ENCODE measurements at places on chromosomes 3 and 15.

DNA sequence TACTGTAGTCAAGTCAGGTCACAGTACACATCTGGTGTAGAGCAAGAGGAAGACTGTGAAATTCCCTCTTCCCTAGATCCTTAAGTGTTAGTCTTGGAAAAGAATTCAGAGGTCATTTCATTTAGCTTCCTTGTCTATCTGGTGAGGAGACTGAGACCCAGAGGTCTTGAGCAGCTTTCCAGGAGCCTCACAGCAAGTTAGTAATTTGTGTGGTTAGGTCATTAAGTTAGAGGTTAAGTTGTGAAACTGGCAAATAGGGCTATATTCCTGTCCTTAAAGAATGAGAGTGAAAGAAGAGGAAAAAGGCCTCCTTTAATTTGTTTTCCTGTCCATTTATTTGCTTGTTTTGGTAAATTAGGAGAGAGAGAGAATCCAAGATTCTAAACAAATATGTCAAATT is 9.0 kb downstream of the PODXL2 start:
- no peak for DNase-seq

DNA sequence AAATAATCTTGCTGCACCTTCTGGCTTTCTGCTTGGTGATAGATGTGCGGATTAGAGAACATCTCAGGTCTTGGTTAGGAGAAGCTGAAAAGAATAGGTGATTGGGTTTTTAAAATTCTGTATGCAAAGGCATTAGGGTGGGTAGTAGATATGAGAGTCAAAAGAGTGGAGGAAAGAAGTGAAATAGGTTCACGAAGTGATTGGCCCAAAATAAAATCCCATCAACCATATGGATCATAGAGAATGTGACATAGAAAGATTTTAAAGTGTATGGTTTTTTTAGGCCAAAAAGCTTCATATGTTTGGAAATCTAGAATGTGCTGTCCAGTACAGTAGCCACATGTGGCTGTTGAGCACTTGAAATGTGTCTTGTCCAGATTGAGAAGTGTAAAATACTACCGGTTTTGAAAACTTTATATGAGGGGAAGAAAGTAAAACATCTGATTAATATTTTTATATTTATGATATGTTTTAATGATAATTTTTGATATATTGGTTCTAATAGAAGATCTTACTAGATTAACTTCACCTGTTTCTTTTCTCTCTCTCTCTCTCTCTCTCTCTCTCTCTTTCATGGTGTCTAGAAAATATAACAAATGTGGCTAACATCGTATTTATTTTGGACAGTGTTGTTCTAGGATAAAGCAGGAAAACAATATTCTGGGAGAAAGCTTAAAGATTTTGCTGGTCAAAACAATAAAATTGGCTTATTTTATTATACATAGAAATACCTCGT is 2.9 kb downstream of the MBNL1 start:
- DNase-seq = peak; percentile 51

GRCh38 chr3:144295613-144296012 is 324.0 kb downstream of the DIPK2A start:
- no peak for DNase-seq

DNA sequence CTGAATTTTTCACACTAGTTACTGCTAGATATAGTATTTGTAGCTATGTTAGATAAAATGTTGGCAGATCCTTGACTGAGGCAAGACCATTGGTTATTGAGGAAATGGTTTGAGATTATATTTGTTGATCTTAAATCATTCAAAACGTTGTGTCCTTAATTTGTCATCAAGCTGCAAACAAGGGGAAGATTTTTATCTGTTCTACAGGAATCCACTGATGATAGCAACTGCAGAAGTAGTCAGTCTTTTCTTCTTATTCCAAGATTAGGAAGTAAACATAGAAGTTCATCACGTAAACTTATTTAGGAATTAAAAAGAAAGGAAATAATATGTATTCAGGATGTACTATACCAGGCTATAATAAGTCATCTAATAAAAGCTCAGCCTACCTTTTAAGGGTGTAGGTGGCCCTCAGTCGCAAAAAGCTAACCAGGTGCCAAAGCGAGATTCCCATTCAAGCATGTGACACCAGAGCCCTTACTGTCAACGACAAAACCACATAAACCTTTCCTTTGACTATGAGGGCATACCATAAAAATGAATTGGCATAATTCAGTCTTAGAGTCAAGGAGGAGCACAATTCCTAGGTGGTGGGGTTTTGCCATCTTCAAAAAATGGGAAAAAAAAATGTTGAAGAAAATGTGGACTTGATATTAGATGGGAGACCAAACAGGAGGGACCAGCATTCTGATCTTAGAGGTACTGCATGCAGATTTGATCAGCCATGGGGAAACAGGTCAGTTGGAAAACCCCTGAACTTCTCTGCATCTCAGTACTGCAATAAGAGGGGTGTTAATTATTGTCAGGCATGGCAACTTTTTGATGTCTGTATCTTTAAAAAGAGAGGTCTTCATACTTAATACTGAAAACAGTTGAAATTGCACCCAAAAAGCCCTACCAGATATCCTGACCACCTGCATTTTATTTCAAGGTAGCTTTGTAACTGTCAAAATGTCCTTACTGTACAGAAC is 212.5 kb upstream of the UBE2E1 start:
- no peak for DNase-seq

- no peak for DNase-seq
These were observed 60.2 kb downstream of the CACNA1D start for GRCh38 chr3:53554559-53555067.

- DNase-seq = no peak
These were observed 213.7 kb downstream of the PDCD6IP start for GRCh38 chr3:34012102-34012461.

GRCh38 chr15:70220490-70221096 is 122.9 kb upstream of the TLE3 start:
- DNase-seq = no peak

DNA sequence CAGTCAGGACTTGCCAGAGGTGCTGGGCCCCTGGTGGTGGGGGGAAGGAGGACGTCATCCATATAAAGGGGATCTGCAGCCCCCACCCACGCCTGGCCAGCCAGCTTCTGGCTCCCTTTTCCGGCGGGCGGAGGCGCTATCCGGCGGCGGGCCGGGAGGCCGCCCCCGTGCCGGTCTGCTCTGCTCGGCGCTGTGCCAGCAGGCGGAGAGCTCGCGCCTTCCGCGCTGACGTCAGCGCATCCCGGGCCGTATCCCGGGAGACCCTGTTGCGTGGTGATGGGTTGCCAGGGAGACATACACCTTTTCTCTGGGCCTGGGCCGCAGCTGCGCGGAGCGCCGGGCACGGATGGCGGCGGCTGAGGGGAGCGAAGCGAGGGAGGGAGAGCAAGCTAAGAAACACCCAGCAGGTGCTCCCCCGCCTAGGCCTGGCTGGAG is 1.1 kb downstream of the FAM131A start:
- no peak for DNase-seq

All from dermis microvascular lymphatic vessel endothelial cell (primary cell).